NCI-H1930 (cell line): ENCODE measurements at places on chromosomes 12 and 14.

GRCh38 chr14:97850466-97850865 lies 1053.3 kb downstream of the VRK1 start:
- no peak for DNase-seq

GRCh38 chr14:78173346-78174035 lies 3.3 kb downstream of the NRXN3 start:
- no peak for DNase-seq

DNA sequence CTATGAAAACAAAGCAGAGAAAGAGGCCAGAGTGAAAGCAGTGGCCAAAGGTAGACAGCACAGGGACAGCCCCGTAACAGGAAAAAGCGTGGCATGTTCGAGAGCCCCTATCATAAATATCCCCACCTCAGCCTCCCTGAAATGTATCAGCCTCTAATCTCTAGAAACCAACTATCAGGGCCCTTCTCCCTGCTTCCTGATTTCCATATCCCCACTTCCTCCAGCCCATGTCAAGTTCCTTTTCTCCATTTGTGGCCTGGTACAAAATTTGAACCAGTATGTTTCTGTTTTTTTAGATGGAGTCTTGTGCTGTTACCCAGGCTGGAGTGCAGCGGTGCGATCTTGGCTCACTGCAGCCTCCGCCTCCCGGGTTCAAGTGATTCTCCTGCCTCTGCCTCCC lies 16.9 kb downstream of the DEPDC4 start:
- DNase-seq: no peak

- no peak for DNase-seq
Observed at GRCh38 chr14:97948841-97949240, 1151.7 kb downstream of the VRK1 start.

DNA sequence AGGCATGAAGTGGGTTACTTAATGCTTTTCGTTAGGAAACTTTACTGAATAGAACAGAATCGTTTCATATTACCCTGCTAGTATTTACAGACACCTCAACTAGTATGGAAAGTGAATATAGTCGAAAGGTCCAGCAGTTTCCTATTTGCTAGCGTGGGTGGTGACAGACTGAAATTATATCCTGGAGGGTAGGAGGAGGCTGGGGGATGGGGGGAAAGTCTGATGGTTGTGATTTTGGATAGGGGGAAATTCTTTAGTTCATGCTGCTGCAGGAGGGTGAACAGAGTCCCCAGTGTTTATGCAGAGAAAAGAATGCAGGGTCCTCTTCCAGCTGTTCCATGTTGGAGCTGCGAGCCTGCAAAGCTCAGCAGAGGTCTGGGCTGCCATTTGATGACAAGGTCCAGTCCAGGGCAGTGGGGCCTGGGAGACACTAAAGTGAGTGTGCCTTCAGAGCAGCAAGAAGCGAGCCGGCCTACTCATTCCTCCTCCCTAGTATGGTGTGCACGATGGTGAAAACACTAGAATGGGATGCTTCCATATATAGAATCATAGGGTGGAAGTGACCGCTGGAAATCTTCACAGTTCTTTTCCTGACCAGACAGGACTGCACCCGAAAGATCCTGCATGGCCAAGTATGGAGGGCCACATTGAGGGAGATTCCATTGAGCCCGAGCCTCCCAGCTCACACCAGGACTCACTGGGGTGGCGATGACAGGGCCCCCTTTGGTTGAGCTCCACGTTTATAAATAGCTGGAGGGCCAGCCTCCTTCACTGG lies 2.1 kb downstream of the SAMD4A start:
- no peak for DNase-seq

DNA sequence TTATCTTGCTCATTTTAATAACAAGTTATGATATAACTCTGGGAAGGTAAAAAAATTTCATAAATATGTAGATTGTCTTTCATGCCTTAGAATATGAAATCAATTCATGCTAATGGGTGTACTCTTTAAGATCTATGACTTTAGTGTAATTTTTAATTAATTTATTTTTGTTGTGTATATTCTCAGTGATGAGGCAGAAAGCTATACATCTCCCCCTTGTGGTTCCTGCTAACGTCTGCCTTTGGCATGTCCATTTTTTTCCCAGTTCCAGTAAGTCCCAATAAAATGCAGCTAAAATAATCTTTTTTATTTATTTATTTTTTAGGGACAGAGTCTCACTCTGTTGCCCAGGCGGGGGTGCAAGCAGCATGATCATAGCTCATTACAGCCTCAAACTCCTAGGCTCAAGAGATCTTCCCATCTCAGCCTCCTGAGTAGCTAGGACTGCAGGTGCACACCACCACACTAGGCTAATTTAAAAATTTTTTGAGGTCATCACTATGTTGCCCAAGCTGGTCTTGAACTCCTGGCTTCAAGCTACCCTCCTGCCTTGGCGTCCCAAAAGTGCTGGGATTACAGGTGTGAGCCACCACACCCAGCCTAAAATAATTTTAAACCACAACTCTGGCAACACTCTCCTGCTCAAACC lies 3.3 kb upstream of the CHURC1 start:
- peak; percentile 18 for DNase-seq

GRCh38 chr14:64410084-64410774 lies 22.1 kb downstream of the MTHFD1 start:
- DNase-seq: no peak

- DNase-seq: no peak
Observed at GRCh38 chr12:38744041-38744440, 161.3 kb downstream of the CPNE8 start.

GRCh38 chr14:65296402-65296801 lies 116.1 kb upstream of the FUT8 start:
- DNase-seq: no peak

DNA sequence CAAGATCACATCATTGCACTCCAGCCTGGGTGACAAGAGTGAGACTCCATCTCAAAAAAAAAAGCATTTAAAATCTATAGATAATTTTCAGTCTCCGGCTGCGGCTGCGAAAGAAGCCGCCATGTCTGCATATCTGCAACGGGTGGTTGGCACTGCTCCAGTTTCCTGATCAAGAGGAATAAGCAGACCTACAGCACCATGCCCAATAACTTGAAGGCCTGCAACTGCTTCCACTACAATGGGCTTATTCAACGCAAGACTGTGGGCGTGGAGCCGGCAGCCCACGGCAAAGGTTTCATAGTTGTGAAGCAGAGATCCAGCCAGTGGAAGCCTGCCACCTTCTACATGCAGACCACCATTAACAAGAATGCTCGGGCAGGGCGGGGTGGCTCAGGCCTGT lies 30.6 kb upstream of the EID3 start:
- no peak for DNase-seq

GRCh38 chr12:97464385-97465321 lies 2.0 kb downstream of the RMST start:
- peak; percentile 12 for DNase-seq

GRCh38 chr12:67288561-67288960 lies 19.4 kb downstream of the CAND1 start:
- no peak for DNase-seq

DNA sequence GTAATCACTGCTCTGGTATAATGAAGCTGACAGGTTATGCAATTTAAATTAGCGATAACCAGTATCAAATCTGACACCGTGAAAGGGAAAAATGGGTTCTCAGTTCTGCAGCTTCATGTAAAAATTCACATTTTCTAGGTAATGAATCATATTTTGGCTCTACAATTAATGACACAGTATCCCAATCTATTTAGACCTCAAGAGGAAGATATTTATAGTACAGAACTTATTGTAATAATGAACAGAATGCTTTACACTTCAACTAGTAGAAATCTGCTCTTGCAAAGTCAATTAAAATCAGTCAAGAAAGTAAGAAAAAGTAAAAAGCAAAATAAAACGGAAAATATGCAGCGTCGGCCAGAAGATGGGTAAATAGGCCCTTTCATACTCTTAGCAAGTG lies 24.3 kb downstream of the SEL1L start:
- DNase-seq: no peak

- DNase-seq: no peak
Observed at GRCh38 chr12:71299541-71300376, 139.8 kb upstream of the LGR5 start.

DNA sequence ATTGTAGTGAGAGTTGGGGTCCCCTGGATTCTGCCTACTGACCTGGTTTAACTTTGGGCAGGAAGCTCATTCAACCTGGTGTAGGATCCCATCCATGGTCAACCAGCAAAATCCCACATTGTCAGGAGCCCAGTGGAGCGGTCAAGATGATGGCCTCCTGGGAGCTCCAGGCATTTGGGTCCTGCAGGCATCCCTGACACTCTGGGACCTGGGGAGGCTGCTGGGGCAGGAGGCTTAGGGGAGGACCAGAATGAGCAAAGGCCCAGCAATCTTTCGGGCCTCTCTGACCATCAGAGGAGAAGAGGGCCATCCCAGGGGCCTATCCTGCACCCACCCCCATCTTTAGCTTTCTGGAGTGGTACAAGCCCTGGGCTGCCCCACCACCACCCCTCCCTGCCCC lies 104.0 kb downstream of the PRMT8 start:
- DNase-seq: no peak

DNA sequence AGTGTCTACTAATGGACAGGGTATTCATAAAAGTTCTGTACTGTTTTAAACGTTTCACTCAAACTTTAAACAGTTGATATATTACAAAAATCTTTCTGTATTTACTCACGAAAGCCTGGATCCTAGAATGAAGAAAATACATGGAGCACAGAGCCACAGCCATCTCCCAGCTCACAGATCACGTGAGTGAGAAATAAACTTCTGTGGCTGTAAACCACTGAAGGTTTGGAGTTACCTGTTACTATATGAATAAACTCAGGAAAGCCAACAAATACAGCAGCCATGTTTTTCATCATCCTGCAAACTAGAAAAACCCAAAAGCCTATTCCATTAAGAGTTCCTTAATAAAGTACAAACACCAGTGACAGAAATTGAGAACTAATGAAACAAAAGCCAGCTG lies 867 bp upstream of the TDG start:
- no peak for DNase-seq

GRCh38 chr12:123077298-123078119 lies 73.4 kb downstream of the PITPNM2 start:
- DNase-seq: no peak

GRCh38 chr14:73788701-73789551 lies 62.7 kb upstream of the PTGR2 start:
- no peak for DNase-seq
